ENCODE measurements at places on chromosomes 6 and 20.
A peak's percentile ranks its signal among the peaks of the same experiment; 100 is the strongest.

DNA sequence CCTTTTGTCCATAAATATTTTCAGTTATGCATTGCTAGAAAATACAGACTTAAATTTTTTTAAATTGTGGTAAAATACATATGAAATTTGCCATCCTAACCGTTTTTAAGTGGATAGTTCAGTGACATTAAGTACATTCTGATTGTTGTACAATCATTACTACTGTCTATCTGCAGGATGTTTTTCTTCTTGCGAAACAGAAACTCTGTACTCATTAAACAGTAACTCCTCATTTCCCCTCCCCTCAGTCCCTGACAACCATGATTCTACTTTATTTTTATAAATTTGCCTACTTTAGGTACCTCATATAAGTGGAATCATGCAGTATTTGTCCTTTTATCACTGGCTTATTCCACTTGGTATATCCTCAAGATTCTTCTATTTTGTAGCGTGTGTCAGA is 21.3 kb downstream of the TAF11 start:
- no peak for DNase-seq

DNA sequence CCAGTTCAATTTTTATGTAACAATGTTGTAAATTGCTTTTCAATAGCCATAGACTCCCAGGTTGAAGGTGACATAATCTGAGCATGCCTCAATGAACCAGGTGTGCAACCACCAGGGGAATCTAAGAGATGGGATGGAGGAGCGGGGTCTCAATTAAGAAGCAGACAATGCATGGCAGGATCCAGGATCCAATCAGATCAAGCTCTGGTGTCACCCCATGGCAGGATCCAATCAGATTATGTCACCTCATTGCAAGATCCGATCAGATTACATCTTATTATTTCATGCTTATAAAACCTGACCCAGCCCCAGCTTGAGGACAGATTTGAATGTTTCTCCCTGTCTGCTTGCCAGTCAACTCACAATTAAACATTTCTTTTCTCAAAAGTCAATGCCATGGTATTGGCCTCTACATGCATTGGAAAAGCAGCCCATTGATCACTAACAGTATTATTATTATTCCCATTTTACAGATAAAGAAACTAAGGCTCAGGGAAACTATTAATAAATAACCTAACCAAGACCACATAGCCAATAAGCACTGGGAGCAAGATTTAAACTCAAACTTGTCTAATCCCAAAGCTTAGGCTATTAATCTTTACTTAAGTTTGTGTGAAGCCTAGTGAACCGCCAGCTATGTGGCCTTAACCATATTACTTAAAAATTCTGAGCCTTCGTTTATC is 14.3 kb upstream of the SIRT5 start:
- DNase-seq: no peak

GRCh38 chr6:34393191-34393965 is 909 bp upstream of the NUDT3 start:
- DNase-seq: no peak

GRCh38 chr6:107077710-107078109 is 37.6 kb downstream of the BEND3 start:
- no peak for DNase-seq

GRCh38 chr6:152270301-152270925 is 366.7 kb downstream of the SYNE1 start:
- DNase-seq: no peak

GRCh38 chr20:47428164-47428563 is 71.7 kb upstream of the ZMYND8 start:
- no peak for DNase-seq

GRCh38 chr20:46108435-46108841 is 9.7 kb upstream of the CD40 start:
- no peak for DNase-seq

DNA sequence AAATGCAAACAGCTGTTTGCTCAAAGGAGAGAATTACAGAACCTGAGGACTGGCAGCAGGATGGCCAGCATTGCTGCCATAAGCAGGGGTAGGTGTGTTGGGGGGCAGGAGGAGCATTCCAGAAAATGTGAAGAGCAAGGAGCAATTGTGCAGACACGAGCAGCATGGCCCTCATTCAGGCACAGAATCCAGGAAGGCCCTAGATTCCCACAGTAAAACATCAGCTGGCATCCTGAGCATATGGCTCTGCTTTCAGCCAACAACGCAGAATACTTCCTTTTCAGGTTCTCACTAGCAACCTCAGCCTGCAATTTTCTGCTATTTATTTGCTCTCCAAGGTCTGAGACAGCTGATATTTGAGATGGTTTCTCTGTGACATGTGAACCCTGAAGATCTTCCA is 243.4 kb upstream of the POU3F2 start:
- no peak for DNase-seq

DNA sequence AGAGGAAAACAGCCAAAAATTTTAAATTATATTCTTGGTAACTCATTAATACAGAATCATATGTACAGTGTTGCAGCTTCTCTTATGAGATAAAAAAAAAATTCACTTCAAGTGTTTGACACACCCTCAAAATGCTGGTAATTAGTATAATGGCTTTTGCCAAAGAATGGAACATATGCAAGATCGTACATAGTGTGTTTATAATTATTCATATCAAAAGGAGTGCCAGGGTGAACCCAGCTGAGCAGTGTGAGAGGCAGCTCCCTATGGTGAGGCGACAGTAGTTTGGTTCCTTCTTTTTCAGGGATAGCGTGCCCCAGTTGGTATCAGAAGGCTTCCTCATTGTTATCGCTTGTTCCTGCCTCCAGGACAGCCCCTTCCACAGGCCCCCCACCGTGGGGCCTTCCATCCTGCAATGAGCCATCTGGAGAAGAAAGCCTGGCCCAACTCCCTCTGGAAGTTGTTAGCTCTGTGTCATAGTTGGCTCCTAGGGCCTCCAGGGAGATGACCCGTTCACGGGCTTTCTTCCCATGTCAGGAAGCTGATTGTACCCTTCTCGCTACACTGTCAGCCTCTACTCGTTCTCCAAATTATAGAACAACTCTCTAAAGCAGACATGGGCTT is 150.7 kb downstream of the FRK start:
- DNase-seq: no peak

- DNase-seq: no peak
These were observed 140.8 kb downstream of the FARS2 start for GRCh38 chr6:5401845-5402738.

DNA sequence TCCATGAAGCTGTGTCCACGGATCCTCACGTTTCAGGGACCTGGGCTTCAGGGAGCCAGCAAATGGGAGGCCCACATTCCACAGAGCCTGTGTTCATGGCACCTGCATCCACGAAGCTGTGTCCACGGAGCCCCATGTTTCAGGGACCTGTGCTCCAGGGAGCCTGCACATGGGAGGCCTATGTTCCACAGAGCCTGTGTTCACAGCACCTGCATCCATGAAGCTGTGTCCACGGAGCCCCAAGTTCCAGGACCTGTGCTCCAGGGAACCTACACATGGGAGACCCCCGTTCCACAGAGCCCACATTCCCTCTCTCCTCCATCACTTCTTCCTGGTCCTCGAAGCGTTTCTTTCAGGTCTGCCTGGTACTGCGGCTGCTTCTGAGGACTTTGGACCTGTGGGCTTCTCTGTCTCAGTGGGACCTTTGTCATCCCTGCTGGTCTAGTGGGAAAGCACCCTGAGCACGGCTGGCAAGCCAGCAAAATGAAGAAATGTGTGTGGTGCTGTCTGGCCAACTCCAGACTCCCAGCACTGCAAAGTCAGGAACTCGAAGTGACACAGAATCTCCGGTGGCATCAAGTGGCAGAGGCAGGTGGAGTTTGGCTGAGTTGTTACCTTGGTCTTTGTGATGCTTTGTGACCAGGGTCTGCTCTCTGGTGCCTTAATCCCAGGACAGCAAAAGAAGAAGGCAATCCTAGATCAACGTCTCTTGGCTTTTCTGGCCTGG is 245.9 kb downstream of the DLL1 start:
- DNase-seq: no peak

DNA sequence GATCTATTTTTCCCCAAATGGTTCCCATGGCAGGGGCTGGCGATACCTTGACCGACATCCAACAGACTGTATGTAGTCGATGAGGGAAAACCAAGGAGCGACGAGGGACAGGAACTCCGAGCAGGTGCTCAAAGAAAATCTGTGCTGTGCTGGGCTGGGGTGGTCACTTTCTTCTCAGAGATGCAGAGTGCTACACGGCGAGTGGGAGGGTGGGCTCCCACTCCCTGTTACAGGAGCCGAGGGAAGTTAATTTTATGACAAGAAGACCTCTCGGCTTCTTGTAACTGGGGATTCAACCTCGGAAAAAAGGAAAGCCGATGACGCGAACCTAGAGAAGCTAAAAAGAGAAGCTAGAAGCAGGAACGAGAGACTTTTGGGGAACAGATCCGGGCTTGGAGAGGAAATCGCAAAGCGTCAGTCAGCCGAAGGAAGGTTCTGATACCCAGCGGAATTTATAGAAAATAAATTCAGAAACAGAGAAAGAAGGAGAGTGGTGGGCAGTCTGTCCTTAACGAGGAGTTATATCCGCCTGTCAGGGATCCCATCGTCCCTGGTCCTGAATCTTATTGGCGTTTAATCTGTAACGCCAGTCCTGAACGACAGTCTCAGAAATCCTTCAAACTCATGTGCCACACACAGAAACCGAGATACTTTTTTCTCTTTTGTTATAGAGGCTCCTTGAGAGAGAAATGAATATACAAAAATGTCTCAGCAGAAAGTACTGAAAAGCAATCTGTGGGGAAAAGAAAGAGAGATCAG is 84.6 kb upstream of the ZNF322 start:
- DNase-seq: no peak

- DNase-seq: peak; percentile 30
These were observed 333.8 kb downstream of the PKHD1 start for GRCh38 chr6:51753635-51754034.

DNA sequence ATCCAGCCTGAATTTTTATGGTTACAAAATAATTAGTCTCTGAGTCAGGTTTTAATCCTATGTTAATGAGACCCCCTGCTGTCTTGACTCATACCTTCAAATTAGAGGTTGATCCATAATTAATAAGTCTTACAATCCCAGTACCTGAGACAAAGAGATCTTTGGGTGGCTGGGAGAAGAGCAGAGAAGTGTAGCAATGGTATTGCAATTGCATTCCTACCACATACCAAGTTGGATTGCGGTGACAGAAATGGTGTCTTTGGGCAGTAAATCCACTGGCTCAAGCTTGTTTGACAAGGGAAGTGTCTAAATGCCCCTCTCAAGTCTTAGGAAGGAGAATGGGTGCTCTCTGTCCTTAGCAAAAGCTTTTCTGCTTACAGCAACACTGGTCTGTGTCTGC is 150.4 kb downstream of the BTBD3 start:
- DNase-seq: no peak

DNA sequence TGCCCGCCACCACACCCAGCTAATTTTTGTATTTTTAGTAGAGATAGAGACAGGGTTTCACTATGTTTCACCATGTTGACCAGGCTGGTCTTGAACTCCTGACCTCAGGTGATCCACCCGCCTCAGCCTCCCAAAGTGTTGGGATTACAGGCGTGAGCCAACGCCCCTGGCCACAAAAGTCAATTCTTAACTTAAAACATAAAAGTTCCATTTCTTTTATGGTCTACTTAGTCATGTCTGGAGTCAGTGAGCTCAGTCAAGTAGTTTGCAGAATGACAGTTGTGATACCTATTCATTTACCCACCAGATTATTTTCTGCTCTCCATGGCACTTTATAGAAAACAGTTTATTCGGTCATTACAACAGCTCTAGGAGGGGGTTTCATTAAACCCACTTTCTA is 103.1 kb upstream of the ESR1 start:
- DNase-seq: peak; percentile 71

Data from activated CD4-positive, alpha-beta T cell treated with anti-CD3 and anti-CD28 coated beads for 36 hours (primary cell).